ENCODE measurements at places on chromosomes 3 and 15. TPM values are rescaled to one million over a fixed set of nuclear protein-coding genes. Genes with fewer than 3 reads are reported as not detected.

DNA sequence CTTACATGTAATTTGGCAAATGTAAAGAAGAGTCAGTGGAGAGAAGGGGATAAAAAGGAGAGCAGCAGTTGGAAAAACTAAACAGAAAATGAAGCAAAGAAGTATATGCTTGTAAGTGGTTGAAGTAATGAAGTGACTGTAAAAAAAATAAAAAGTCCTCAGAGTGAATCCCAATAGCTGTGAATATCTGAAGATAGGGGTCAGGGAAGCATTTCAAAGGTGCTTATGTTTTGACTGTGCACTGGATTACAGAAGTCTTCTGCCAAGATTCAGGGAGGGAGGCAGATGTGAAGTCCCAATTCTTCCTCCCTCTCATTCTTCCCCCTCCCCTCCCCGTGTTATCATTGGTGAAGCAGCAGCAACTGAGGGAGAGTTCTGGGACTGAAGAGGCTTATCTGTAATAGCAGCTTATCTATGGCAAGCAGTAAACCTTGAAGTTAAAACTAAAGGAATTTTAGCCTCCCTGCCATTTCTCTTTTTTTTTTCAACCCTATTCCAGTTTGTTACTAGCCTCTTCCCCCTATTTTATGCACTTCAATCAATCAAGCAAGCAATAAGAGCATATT, 597.9 kb downstream of the IGSF11 start:
- DNase-seq = no peak

GRCh38 chr15:87500240-87500639, 756.3 kb downstream of the NTRK3 start:
- DNase-seq = no peak

DNA sequence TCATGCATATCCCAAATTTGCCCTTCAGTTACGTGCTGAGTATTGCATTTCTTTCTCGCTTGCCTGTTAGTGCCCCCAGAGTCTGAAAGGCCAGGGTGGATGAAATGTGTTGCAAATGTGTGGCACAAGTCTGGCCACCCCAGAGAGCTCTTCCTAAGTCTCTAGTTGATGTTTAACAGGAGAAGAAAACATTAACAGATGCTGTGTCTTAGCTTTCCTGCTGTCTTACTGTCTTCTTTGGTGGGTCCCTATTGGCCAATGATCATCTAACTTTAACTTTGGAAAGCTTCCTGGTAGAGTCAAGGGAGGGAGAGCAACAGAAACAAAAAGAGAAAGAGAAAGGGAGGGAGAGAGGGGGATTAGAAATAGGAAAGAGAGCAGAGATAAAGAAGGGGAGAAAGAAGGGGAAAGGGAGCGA, 76.7 kb upstream of the P3H2 start:
- no peak for DNase-seq

GRCh38 chr3:119187266-119187665, 13.9 kb downstream of the UPK1B start:
- DNase-seq = no peak

- no peak for DNase-seq
These were observed 25.9 kb upstream of the GRIP2 start for GRCh38 chr3:14565868-14566588.

DNA sequence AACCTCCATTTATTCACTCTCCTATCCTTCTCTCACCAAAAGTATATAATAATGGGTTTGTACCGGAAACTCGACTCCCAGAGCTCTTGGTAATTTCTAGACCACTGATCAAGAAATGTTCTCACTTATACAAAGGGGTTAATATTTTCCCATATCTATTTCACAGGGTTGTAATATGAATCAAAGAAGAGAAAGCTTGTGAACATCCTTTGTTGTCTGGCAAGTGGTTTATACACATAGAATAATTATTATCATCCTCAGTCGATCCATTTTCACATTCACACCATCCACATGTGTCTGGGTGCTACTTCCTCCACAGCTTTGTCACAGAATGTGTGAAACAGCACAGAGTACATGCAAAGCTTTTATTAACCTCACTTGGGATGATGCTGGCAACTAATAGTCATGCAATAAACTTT, 29.9 kb upstream of the STT3B start:
- no peak for DNase-seq

GRCh38 chr3:119653876-119654275, 6.5 kb downstream of the POPDC2 start:
- DNase-seq = no peak

Gene GOLGA8F
- not detected for total RNA-seq
